Stimulated activated CD4-positive, alpha-beta T cell treated with anti-CD3 and anti-CD28 coated beads, Interleukin-4, amount 100 ng/mL, for 1 hour (primary cell): ENCODE measurements at places on chromosomes 5 and 9.
A peak's percentile ranks its signal among the peaks of the same experiment; 100 is the strongest.

DNA sequence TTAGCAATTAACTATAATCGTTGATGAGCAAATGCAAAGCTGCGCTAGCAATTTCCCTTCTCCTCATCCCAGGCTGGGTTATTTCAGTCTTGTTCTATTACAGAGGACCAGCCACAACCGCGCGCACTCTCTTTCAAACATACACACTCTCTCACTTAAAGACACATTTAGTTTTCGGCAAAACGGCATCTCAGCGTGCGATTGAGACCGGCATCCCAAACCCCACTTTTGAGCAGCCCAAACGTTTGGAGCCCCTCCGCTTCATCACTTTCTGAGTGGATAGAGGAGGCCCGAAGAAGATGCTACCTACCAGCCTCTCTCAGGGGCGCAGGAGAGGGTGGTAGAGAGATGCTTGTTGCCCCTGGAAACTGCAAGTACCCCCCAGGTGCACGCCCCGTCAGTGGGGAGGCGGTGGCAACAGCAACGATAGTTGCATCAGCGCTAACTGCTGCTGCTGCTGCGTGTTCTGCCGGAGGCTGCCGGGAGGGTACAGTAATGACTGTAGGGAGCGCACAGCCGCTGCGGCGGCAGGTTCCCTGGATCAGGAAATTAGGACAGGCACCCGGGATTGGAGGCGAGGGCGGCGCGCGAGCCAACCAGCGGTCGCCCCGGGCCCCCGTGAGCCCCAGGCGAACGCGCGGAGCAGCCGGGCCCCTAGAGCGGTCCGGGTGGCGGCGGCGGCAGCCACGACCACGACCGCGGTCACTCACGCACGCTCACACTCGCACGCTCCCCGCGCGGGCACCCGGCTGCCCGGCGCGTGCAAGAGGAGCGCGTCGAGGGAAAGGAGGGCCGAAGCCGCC lies 467 bp upstream of the VLDLR start:
- peak; percentile 59 for DNase-seq

GRCh38 chr9:10059044-10059443 lies 553.8 kb downstream of the PTPRD start:
- DNase-seq: no peak

GRCh38 chr5:154287136-154287535 lies 96.6 kb downstream of the GALNT10 start:
- DNase-seq: no peak

GRCh38 chr5:34756781-34757624 lies 82.0 kb upstream of the TTC23L start:
- DNase-seq: no peak

DNA sequence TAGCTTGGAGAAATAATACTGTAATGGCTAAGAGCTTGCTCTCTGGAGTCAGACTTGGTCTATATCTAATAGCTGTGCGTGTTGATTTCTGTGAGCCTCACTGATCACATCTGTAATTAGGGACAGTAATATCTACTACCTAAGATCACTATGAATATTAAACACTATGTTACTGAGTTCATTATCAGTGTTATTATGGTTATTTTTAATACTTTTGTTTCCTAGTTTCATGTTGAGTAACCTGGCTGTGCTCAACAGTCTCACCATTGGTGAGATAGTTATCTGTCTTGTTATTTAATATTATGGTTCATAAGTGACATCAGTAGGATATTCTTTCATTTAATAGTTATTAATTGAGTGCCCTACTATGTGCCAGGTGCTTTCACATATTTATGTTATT lies 22.4 kb upstream of the CAVIN4 start:
- DNase-seq: no peak

DNA sequence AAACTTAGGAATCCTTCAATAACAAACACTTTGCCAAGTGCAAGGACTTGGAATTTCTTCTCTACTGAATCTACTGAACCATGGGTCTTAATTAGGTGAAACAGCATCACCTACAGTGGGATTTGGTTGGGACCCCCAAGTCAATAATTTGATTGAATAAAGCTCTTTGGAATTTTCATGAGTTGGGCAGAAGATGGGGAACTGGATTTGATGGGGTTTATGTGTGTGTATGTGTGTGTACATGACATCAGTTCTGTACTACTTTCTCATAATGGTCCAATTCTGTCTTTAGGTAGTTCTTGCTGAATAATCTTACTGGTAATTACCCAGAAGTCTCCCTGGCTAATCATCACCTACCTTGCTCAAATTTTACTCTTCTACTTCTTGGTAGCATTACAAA lies 198.4 kb upstream of the TBCA start:
- no peak for DNase-seq

DNA sequence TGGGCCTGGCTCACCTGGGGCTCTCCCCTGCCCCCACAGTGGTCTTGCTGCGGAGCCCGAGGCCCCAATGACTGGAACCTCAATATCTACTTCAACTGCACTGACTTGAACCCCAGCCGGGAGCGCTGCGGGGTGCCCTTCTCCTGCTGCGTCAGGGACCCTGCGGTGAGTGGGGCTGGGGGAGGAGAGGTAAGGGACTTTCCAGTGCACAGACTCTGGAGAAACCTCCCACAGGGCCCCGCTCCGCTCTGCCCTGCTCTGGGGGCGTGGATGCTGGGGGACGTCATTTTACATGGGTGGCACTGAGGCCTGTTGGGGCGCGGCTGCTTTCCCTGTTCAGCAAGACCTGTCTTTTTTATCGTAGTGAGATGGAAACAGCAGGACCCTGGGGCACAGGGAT lies 7.6 kb downstream of the TSPAN17 start:
- peak; percentile 30 for DNase-seq

DNA sequence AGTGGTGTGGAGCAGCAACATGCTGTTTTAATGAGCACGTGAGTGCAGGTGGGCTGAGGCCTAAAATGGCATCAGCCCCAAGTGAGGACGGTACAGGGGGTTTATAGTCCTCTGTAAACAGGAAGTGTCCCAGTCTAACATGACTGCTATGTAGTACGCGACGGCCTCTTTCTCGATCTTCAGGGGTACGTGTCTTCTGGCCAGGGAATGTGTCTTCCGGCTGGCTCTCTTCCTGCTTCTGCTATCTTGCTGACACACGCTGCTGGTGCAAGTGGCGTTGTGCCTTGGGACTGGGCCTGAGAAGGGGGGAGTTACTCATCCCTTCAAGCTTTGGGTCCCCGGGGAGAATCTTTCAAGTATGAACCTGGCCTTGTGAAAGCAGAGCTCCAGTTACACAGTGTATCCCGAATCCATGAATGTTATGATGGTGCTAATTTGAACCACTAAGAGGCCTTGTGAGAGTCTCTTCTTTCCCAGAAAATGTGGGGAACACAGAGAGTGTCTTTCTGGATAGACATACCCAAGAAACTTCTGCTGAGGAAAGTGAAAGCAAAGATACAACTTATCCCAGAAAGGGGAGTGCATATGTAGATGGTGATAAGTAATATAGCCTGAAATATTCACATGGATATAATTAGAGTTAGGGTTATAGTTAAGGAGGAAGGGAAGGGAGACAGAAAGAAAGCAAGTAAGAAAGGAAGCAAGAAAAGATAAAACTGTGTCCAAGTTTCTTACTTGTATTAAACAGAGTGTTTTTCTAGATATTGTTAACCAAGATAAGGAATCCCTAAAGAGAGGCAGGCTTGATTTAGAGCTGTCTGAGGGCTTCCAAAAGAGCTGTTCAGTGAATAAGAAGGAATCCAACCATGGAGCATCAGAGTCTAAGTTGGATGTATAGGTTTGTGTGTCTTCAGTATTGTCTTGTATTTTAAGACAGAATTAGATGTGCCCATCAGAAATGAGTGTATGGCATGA lies 35.5 kb upstream of the ANXA2R start:
- no peak for DNase-seq

DNA sequence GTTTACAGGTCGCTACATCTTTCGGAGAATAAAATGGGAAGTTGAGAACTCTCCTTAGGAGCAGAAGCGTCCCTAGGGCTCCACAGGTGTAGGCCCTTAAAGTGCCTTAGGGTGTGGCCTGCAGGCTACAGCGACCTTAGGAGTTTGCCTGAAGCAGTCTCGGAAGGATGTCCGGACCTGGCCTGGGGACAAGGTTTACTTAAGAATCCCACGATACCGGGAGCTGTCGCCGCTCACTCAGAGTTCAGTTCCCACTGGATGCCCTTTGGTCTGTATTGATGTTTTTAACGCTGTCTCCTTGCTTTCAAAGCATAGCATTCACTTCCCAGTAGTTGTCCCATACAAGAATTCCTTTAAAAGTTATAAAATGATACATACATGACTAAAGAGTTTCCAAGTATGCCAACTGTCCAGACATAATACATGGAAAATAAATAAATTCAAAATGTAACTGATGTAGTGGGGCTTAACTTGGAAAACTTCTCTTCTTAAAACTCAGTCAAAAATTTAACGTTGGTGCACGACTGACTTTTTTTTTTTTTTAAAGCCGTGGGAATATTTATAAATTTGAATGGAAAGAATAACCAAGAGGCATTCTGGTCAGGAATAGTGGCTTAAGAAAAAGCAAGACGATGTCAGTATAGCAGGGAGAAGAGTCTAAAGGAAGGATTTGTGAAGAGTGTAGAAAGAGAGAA lies 848 bp downstream of the RAD50 start:
- DNase-seq: peak; percentile 29

GRCh38 chr5:157327771-157328170 lies 61.8 kb downstream of the CYFIP2 start:
- DNase-seq: no peak

DNA sequence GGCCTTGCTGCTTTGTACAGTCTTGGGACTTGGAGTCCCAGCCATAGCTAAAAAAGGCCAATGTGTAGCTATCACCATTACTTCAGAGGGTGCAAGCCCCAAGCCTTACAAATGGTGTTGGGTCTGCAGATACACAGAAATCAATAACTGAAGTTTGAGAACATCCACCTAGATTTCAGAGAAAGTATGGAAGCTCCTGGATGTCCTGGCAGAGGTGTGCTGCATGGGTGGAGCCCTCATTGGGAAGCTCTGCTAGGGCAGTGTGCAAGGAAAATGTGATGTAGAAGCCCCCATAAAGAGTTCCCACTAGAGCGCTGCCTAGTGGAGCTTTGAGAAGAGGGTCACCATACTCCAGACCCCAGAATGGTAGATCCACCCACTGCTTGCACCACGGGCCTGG lies 626.7 kb upstream of the COX7C start:
- DNase-seq: no peak

GRCh38 chr9:90307891-90308290 lies 334.7 kb downstream of the DIRAS2 start:
- no peak for DNase-seq

DNA sequence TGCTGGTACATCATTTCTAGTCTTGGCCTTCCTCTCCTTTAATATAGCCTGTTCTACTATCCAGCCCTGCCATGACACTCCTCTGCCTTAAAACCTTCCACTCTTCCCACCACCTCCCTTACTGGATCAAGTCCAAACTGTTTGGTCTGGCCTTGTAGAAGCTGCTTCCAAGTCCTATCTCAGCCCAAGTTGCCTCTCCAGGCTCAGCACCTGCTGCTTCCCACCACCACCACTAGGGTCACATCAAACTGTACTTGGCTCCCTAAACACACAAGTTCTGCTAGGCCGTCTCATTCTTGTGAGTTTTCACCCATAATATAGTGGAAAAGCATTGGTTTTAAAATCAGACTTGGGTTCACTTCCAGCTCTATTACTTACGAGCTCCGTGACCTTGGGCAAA lies 1.4 kb downstream of the NDUFA8 start:
- peak; percentile 26 for DNase-seq

- DNase-seq: no peak
Measured at GRCh38 chr9:36847781-36848673, 186.0 kb downstream of the PAX5 start.

- no peak for DNase-seq
Measured at GRCh38 chr5:150636391-150637244, 3.8 kb upstream of the SYNPO start.

- no peak for DNase-seq
Measured at GRCh38 chr5:173765029-173765644, 123.0 kb upstream of the CPEB4 start.

GRCh38 chr5:170896779-170897178 lies 35.0 kb downstream of the RANBP17 start:
- DNase-seq: no peak

DNA sequence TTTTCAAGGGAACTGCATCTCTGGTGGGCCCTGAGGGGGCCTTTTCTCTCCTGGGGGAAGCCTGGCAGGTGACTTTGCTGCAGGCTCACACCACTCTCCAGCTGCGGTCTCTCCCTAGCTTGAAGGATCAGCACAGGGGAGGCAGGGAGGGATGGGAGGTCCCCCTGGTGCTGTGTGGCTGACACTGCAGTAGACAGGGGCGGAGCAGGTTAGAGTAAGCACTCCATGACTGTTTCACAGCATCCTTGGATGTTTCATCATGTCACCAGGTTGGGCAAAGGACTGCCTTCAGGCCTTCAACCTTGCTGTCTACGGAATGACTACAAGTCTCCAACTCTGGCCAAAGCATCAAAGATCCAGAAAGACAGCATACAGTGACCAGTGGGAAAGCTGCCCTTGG lies 470.7 kb downstream of the CDK5RAP2 start:
- no peak for DNase-seq

- DNase-seq: no peak
Measured at GRCh38 chr5:151683986-151684588, 2.6 kb downstream of the SPARC start.

- DNase-seq: no peak
Measured at GRCh38 chr9:71984831-71985281, 73.4 kb downstream of the C9orf85 start.
